Suppressor macrophage treated with lipopolysaccharide for 4 hours (primary cell): ENCODE measurements at places on chromosomes 13 and 19.

GRCh38 chr19:51317968-51318367 is 6.5 kb downstream of the IGLON5 start:
- DNase-seq: no peak

DNA sequence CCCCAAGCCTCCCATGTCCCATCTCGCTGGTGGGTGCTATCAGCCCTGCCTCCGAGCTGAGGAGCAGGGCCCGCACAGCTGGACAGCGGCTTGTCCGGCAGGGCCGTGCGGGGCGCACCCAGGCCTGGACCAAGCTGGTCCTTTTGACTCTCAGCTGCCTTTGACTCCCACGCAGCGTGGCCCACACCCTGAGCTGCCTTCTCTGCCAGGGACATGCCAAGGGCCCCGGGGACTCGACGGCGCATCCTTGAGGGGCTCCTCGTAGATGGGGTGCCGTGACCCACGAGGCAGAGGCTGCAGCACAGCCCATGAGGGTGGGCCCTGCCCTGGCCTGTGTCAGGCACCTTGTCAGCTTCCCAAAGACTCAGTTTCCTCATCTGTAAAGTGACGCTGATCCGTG is 38.8 kb upstream of the F7 start:
- no peak for DNase-seq

DNA sequence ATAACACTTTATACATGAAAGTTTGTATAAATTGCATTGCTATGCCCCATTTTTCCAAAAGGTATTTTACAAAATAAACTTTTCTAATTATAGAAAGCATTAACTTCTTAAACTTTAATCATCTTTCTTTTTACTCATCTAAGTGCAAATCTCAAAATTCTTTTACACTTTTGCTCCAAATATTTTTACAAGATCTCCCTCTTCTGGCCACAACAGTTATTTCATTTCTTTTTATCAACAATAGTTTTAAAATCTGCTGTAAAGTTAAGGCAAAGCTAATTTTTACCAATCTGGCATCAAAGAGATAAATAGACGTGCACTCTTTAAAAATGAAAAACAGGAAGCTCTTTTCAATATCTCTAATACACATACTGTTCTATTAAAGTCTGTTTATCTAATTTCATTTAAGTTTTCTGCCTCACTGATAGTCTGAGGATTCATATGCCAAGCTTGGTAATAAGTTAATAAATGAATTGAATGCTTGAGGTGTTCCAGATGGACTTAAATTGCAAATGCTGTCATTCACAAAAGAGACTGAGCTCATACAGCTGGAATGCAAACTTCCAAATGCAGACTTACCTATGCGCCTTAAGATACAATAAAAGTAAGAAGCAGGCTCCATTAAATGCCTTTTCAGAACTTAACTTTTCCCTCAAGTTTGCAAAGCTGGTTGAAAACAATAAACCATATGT is 583.0 kb upstream of the ATXN8OS start:
- DNase-seq: peak; percentile 1

DNA sequence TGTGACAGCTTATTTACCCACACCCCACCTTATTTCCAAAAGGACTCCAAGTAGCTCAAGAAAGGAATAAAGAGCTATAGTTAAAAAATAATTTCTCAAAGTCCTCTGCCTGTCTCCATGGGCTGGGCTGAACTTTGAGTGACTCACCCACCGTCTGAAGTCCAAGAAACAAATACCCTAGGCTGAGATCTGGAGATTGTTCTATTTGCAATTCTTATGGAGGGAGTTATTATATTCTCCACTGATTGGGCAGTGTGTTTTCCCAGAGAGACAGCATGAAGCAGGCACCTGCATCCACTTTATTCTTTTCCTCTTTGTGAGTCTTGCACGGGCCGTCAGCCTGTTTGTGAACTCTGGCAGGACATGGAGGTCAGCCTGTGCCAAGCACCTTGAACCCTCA is 63.2 kb downstream of the SHISA2 start:
- no peak for DNase-seq

DNA sequence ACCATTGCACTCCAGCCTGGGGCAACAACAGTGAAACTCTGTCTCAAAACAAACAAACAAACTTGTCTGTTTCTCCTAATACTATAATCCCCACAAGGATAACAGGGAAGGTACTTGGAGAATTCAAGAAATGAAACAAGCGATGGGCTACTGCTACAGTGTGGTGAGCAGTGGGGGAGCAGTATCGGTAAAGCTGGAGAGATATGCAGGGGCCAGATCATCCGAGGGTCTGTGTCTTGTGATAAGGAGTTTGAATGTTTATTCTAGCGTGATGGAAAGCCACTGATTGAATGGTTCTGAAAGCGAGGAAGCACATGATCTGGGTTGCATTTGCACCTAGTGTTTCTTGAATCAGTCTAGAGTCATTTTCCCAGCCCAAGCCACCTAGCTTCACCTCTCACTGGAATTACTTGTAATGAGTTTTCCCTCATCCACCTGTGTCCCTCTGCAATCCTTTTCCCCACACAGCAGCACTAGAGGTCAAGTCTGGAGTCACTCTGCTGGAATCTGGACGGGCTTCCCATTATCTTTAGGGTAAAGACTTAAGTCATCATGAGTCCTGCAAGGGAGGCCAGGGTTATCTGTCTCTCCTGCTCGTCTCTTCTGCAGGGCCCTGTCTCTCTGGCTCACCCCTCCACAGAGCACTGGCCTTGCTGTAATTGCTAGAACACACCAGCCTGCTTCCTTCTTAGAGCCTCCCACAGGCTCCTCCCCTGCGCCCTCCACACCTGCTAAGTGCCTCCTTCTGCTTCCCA is 162.3 kb downstream of the KLF5 start:
- no peak for DNase-seq

DNA sequence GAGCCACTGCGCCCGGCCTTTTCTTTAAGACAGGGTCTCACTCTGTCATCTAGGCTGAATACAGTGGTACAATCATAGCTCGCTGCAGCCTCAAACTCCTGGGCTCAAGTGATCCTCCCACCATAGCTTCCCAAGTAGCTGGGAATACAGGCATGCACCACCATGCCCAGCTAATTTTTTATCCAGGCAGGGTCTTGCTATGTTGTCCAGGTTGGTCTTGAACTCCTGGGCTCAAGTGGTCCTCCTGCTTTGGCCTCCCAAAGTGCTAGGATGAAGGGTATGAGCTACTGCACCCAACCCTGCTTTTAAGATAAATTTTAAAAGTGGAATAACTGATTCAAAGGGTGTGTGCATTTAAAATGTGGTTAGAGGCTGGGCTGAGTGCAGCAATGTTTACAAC is 14.1 kb downstream of the NOSIP start:
- no peak for DNase-seq

DNA sequence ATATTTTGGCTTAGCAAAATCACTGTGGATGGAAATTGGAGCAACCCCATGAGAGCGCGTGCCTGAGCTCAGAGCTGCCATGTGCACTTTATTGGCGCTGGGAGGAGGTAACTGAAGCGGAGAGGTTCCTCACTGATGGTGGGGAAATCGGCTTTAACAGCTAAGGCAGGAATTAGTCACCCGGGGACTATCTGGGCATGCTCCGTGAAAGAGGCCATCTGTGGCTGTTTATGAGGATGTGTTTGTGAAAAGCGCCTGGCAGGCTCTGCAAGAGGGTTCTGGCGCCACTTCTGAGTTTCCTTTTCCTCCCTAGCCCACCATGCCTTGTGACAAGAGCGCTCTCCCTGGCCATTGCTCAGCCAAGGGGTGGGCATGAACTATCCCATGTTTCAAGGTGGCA is 815.6 kb downstream of the UQCRFS1 start:
- DNase-seq: no peak

GRCh38 chr19:11506101-11506555 is 489 bp upstream of the ZNF653 start:
- DNase-seq: no peak

DNA sequence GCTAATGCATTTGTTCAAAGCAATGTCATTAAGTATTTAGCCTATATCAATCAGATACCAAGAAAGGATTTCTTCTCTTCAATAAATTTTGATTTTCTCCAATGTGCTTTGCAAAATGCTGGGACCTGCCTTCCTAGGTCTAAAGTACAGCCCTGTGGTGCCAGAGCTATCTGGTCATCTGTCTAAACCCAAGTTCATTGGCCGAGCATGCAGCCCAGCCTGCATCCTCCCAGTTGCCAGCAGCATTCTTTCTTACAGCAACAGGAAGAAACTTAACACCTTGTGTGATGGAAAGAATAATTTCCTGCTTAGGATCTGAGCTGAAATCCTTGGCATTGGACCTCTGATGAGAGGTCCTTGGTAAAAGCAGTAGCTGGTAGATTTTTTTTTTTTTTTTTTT is 310.0 kb downstream of the RBM26 start:
- DNase-seq: no peak

DNA sequence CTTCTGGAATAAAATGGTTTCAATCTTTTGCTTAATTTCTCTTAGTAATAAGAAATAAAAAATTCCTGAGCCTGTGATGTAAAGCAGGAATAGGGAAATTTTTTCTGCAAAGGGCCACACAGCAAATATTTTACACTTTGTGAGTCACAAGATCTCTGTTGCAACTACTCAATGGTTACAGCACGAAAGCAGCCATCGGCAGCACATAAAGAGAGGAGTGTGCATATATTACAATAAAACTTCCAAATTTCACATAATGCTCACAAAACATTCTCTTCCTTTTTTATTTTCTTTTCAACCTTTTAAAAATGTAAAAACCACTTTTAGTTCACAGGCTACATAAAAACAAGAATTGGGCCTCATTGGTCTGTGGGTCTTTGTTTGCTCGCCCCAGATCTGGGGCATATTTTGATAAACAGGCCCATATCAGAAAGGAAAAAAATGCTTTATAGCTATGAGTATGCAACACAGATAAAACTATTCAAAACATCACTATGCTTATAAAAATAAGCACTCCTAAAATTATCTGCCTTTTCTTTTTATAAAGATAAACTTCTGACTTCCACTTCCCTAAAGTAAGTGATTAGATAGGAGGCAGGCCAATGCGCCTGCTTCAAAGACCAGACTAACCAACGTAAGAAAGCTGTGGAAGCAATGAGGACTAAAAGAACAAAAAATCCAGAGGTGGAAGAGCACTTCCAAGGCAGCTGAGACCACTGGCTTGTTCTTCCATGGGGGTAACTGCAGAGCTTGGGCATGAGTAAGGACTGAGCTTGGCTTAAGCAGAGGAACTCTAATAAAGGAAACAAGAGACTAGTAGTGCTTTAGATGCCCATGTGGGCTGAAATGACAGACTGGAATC is 26.5 kb downstream of the MYCBP2 start:
- peak; percentile 84 for DNase-seq

GRCh38 chr19:57477191-57478008 is at the start of gene ZNF772:
ZNF772 (minus strand) TSS chr19:57477566; CDS start chr19:57477309, 257 bp downstream.
- peak; percentile 92 for DNase-seq

- DNase-seq: no peak
Observed at GRCh38 chr13:29540799-29541198, 54.7 kb downstream of the SLC7A1 start.

GRCh38 chr13:91767651-91768050 is 369.2 kb downstream of the GPC5 start:
- DNase-seq: no peak

DNA sequence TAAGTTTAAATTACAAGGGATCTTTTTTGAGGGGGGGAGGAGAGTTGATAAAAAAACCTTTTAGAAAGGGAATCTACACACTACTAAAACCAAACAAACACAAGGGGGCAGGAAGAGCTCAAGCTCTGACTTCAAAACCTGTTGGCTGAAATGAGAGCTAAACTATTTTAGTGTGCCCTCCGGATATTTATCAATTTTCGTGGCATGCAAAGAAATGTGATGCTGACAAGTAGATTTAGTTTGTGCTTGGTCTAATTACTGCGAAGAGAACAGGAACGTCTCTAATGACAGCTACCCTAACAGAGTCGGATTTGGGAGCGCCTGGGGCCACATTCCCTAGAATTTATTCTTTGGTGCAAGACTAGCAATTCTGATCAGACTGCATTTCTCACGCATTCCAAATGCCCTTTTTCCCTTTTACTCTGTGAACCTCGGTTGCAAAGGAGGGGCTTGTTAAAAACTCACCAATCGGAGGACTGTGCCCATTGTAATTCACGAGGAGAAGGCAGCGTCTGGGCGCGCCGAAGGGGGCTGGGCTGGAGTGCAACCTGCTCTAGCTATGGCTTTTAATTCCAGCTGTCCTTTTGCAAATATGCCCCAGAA is 802 bp upstream of the FREM2 start:
- DNase-seq: no peak

GRCh38 chr19:39342647-39343305 is 555 bp downstream of the SAMD4B start:
- DNase-seq: no peak

GRCh38 chr13:111177081-111177711 is 62.1 kb downstream of the ARHGEF7 start:
- peak; percentile 28 for DNase-seq

GRCh38 chr13:21674490-21675009 is 3.7 kb downstream of the FGF9 start:
- no peak for DNase-seq

GRCh38 chr19:37412700-37413099 is 41.8 kb downstream of the ZNF527 start:
- DNase-seq: no peak

- no peak for DNase-seq
Observed at GRCh38 chr13:47904891-47905290, 96.2 kb downstream of the SUCLA2 start.

GRCh38 chr13:77857531-77858209 is 61.0 kb downstream of the EDNRB start:
- DNase-seq: no peak

DNA sequence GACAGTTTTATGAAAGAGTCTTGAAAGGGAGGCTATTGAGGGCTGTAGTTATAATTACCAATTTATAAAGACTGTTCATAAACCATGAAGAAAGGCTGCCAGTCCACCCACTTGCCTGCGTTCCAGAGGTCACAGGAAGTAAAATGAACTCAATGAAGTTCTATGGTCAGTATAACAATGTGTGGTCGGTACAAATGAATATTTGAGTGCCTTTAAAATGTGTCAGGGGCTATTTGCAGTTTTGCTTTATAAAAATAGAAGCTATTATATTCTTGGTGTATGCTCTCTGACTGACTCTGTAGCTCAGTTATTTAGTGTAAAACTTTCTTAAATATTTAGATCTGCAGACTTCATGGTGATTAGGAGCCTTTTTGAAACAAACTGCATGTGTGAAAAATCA is 47.0 kb downstream of the ESD start:
- DNase-seq: no peak

DNA sequence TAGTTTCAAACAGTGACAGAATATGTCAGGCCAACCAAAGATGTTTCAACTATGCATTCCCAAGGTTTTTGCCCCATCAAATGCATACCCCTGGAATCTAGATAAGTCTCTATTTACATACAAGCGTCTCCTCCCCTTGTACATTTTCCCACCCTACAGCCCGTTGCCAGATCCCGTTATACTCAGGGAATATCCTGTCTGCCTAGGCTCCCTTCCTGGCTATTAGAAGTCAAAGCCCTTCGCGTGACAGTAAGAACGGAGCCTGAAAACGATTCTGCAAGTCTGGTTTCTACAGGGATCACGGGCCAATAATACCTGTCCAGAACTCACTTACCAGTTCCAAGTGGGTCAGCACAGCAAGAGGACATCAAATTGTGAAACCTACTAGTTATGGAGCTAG is 134.8 kb downstream of the LACC1 start:
- no peak for DNase-seq
